ENCODE measurements at places on chromosomes 1 and 21. TPM values are rescaled to one million over a fixed set of nuclear protein-coding genes. Genes with fewer than 3 reads are reported as not detected.

DNA sequence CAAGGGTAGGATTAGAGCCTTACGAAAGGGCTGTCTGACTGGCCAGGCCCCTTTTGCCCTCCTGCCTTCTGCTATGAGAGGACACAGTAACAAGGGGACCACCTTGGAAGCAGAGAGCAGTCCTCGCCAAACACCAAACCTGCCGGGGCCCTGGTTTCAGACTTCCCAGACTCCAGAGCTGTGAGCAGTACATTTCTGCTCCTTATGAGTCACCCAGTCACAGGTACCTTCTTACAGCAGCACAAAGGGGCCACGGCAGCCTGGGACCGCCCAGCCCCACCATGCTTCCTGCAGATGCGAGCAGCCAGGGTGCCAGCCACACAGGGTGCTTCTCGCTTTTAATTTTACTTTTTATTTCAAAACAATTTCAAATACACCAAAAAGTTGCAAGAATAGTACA lies 17.2 kb upstream of the POFUT2 start:
- DNase-seq, result no peak

DNA sequence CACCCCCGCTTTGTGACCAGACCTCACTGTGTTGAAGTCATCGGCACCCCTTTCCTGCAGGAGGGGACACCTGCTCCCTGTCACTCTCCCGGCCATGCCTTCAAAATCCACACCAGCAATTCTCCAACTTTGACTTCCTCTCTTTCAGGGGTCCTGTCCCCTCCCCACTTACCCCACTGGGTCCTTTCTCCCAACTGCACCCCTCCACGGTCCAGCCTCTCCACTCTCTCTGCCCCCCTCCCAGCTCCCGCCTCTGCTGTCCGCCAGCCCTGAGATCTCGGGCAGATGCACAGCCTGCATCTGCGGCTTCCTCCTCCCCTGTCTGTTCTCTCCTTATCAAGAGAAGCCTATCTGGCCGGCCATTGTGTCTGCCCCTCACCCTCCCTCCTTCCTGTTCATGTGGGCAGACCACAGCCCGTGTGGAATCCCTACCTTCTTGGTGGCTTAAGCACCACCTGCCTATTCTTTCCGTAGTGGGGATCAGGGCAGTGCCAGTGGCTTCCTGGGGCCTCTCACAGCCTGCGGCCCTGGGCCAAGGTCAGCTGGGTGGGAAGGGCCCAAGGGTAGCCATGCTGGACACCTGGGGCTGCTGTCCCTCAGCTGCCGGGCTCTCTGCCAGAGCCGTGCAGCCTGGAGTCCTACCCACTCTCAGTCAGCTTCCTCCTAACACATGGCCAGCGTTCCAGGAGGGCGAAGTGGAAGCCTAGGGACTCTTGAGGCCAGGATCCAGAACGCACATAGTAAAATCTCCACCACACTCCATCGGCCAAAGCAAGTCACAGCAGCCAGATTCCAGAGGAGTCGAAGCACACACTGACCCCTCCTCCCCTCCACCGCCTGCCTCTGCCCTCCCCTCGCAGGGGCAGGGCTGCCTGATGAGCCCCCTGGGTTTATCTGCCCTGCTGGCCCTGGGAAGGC lies 5.1 kb upstream of the HES4 start:
- peak; percentile 81 for DNase-seq

DNA sequence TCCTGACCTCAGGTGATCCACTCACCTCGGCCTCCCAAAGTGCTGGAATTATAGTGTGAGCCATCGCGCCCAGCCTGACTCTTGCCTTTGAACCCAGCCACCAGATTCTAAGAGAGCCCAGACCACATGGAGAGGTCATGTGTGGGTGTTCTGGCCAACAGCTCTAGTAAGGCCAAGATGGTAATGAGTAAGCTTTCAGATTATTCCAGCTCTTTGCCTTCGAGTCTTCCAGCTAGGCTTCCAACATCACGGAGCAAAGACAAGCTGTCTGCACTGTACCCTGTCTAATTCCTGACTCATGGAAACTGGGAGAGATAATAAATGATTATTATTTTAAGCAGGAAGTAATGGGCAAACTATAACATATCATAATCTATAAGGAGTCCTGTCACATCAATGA lies 14.8 kb upstream of the ZFP69B start:
- DNase-seq, result no peak

GRCh38 chr1:247409869-247410544 lies 6.0 kb upstream of the NLRP3 start:
- no peak for DNase-seq

DNA sequence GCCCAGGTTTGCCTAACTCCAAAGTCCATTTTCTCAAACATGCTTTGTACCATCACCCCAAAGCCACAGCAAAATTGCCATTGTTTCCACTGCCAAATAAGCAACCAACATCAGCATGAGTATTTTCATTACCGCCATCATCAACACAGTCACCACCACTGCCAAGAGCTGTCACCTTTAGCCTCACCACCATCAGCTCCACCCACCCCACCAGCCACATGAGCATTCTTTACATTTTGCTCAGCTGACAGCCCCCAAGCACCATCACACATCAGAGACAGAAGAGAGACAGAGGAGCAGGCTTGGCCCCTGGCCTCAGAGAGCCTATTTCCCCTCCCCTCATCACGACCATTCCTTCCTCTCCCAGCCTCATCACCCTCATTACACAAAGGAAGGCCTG lies 42.7 kb downstream of the TAS1R2 start:
- no peak for DNase-seq

DNA sequence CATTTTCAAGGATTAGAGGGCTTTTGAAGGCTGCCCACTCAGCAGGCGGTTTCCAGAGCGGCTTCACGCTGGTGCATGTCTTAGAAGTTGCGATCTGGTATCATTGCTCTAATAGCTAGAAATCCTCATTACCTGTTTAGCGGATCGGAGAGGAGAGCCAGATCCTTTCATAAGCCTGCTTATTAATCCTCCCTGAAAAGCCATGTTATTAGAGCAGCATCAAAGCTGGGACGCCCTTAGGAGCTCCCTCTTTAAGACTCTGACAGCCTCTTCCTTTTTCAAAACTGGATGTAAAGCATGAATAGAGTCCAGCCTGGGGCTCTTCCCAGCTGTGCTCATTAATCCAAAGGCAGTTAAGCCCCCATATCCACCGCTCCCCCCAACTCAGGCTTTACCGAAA lies 13.9 kb upstream of the CTSE start:
- no peak for DNase-seq

DNA sequence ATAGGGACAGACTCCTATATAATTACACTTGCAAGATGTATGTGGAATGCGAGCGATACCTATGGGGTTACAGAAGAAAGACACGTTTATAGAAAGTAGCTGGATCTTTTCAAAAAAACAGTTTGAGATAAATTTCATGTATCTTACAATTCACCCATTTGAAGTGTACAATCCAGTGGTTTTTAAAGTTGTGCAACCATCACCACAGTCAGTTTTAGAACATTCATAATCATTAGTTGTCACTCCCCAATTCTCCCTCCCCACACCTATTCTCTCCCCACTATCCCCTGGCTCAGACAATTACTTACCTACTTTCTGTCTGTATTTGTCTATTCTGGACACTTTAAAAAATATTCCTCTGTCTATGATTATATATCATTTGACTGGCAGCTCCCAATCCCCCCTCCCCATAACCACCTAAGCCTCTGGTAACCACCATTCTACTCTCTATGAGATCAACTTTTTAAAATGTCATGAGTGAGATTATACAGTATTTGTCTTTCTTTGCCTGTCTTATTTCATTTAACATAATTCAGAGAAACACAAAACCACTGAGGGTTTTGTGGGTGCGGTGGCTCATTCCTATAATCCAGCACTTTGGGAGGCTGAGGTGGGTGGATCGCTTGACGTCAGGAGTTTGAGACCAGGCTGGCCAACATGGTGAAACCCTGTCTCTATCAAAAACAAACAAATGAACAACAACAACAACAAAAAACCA lies 39.1 kb downstream of the MRPS6 start:
- no peak for DNase-seq

The TAL1 gene
- 18.3 TPM for total RNA-seq

The MYBPHL gene
- 3.6 TPM for total RNA-seq

DNA sequence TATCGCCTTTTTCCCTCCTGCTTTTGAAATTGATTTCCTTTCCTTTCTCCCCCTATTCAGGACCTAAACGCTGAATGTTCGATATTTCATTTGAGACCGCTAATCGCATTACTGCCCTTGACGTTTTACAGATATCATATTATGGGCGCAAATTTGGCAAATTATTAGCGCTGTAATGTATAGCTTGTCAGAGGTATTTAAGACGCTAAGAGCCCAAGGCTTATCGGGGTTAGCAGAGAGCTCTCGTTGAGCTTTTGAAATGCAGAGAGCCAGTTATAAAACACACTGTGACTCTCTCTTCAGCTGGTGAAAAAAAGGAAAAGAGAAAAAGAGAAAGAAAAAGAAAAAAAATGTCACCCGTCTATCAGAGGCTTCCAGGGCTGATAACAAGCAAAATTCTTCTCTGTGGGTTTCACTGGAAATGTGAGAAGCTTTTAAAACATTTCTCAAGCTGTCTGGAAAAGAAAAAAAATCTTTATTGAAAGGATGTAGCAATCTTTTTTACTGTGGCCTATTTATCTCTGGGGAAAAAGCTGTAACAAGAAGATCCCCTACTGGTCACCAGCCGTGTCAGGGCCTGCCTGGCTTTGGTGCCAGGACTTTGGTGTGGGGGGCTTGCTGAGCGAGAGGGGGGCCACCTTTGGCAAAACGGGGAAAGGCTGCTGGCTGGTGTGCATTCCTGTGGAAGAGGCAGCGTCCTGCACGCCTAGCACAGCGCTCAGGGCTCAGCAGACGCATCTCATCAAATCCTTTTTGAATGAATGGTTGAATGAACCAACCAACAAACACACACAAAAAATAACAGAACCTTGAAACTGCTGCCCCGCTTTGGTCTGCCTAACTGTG lies 119.8 kb downstream of the RNF220 start:
- no peak for DNase-seq

- DNase-seq, result no peak
Measured at GRCh38 chr1:192952646-192953045, 106.5 kb downstream of the UCHL5 start.

The ZNF697 gene
- 11.4 TPM for total RNA-seq

DNA sequence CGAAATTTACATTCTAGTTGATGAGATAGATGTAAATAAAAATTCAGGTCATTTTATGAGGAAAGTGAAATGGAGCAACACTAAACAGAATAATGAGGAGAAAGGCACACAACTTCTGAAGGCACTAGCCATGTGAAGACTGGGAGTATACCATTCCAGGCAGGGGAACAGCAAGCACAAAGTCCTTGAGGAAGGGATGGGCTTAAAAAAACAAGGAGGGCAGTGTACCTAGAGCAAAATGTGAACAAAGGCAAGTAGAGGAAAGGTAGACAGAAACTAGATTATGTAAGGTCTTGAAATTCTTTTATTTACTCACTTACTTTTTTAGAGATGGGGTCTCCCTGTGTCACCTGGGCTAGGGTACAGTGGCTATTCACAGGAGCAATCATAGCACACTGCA lies 54.1 kb upstream of the LRIG2 start:
- no peak for DNase-seq

DNA sequence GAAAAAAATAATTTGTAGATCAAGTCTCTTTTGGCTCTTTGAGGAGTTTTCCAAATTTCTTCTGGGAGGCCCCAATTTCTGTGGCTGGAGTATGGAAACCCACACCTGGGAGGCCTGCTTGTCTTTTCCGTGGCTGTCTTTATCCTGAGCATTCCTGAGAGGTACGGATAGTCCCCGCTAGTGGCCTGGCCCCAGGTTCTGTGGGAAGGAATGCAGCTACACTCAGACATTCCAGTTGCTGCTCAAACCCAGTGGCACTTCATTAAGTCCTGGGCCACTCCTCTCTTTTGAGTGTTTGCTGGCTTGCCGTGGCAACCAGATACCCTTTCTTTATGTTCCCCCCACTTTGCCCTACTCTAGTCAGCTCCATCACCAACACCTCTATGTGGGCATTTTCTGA lies 310.4 kb downstream of the ASTN1 start:
- DNase-seq, result no peak

The NBPF20 gene
- 2.7 TPM for total RNA-seq

The DMRTA2 gene
- total RNA-seq, result not detected

DNA sequence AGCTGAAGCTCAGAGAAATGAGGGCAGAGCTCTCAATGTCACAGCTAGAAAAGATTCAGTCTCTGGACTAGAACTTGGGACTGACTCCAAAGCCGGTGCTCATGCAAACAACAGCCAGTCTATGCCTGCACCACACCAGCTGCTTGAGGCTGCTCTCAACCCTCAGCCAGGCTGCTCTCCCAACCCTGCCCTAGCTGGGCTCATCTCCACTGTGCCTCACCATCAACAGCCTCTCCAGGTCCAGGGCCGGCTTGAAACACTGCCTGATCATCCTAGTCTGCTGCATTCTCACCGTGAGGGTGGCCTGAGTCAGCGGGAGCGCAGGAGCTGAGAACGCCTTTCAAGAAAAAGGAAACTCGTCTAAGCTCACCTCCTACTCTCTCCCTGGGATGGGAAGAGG lies 94.5 kb downstream of the PTPRU start:
- DNase-seq, result peak; percentile 40

The COG2 gene
- total RNA-seq, result 26.7 TPM

DNA sequence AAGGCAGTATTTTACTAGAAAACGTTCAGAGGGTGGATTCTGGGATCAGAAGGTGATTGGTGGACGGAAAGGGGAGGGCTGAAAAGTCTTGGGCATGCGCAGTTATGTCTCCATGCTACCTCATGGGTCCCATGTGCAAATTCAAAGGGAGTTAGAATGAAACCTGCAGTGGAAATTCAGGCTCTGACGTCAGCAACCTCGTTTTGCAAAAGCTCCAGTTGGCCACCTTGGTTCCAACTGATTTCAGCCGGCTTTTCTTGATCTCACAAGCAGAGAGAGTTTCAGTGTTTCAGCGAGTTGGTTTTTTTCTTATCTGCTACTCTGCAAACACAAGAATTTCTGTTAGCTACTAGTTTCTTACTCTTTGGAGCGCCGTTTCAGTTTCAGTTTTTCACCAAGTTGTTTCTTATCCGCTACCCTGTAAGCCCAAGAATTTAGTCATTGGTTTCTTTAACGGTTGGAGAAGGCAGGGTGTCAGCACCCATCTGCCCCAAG lies 69.8 kb upstream of the PGBD5 start:
- no peak for DNase-seq

The KLHL20 gene
- total RNA-seq, result 31.9 TPM

GRCh38 chr1:164685266-164686035 lies 126.5 kb downstream of the PBX1 start:
- no peak for DNase-seq

- DNase-seq, result no peak
Measured at GRCh38 chr1:165564561-165564960, 20.8 kb downstream of the LRRC52 start.

- no peak for DNase-seq
Measured at GRCh38 chr1:59446257-59446901, 149.5 kb downstream of the FGGY start.

- DNase-seq, result no peak
Measured at GRCh38 chr1:109399326-109399957, 1.7 kb upstream of the SORT1 start.

DNA sequence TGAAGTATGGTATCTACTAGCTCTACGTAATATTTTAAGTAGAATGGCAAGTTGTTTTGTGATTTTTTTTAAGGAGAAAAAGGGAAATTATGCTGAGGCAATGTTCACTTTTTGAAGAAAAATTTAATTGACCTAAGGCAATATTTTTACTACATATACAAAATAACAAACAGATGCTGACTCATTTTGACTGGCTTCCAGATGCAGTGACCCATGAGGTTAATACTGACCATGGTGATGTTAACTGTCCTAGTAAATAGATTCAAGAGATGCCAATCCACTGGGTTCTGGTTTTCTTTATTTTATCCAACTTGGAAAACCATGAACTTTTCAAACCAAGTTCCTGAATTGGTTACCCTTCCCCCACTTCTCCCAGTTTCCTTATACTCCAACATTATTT lies 154.9 kb downstream of the CRB1 start:
- DNase-seq, result no peak
